ENCODE measurements at places on chromosomes 4 and X.

DNA sequence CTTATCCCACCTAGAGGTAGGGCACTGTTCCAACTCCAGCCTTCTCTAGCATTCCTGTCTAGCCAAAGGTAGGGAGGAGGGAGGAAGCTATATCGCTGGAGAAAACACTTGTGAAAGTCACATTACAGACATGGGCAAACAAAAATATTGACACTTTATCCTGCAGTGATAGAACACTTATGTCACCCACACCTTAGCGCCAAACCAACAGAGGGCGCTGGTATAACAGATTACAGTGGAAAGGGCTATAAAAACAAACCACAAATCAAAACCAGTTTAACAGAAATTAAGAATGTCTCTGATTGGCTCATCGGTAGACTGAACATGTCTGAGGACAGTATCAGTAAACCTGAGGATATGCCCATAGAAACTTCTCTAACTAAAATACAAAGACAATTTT is 451.3 kb downstream of the TLL1 start:
- no peak for DNase-seq

GRCh38 chr4:42642845-42643615 is 13.9 kb downstream of the ATP8A1 start:
- DNase-seq, result no peak

DNA sequence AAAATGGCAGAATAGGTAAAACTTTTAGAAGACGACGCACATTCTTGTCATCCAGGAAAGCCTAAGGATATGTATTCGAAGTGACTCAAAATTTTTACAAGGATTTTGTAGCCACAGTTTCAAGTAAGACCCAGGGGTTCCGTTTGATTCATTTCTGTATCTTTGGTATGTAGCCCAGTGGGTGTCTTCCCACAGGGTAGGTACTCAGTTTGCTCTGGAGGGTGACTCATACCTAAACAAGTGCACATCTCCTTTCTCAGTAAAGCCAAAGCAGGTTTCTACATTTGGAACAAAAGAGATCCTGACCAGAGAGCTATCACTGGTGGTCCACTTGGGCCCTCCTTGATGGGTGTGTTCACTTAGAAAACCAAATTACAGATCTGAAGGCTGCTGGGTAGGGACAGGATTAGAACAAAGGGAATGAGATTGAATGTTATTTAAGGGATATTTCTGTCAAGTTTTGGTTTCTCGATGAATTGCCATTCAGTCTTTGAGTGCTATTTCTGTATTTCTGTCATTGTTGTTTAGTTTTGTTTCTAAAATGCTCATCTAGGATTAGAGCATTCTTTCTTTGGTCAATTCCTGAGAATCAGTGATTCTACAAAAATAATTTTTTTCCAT is 56.1 kb downstream of the PLS3 start:
- DNase-seq, result no peak

- DNase-seq, result no peak
Observed at GRCh38 chr4:66636349-66636748, 909.0 kb downstream of the CENPC start.

DNA sequence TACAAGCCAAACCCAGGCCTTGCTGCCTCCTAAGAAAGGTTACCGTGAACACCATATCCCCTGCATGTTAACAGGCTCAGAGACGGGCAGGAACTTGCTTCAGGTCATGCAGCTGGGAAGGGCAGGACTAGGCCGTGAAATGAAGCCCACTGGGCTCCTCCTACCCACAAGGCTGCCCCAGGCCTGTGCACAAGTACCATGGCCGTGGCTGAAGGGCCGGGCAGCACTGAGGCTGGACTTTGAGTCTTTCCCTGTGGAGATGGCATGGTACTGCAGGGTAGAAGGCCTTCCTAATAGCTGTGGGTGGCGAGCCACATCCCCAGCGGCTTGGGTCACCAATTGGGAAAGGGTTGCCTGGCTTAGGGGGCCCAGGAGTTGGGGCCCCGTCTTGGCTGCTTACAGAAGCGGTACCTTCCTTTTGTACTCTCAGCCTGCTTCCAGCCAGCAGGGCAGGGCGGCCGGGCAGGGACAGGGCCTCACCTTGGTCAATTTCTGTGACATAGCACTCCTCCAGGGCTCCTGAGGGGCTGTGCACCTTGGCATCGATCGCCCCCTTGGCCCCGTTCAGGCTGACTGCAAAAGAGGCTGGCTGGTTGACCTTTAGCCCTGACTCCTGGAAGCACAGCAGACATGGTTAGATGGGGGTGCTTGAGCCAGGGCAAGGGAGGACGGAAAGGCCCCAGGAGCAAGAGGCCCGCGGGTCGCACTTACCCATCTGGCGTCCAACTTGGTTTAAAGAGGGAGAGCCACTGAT is 23.8 kb downstream of the FLNA start:
- DNase-seq, result no peak

GRCh38 chrX:11399489-11400094 is 106.4 kb downstream of the AMELX start:
- no peak for DNase-seq

All from naive thymus-derived CD4-positive, alpha-beta T cell (primary cell).